ENCODE measurements at places on chromosomes 7 and 10. TPM values are rescaled to one million over a fixed set of nuclear protein-coding genes. Genes with fewer than 3 reads are reported as not detected.

Gene PIK3AP1
- 0.14 TPM for total RNA-seq

Gene PDLIM1
- total RNA-seq, result 62.5 TPM

Gene DDX50
- 46.6 TPM for total RNA-seq

Gene CCL24
- total RNA-seq, result not detected

Gene SPDYE1
- total RNA-seq, result not detected

Gene KCNIP2
- total RNA-seq, result not detected

Gene BMS1
- total RNA-seq, result 24.2 TPM

Gene CAV2
- 247 TPM for total RNA-seq

Gene GALNT17
- total RNA-seq, result not detected

Gene CLDN12
- total RNA-seq, result 18.2 TPM

Gene ZP3
- 1.0 TPM for total RNA-seq

Gene PRPS1L1
- 0.14 TPM for total RNA-seq

Gene CLIP2
- total RNA-seq, result 40.7 TPM

Gene ACTR3C
- 9.5 TPM for total RNA-seq

Gene IL15RA
- total RNA-seq, result 15.7 TPM

Gene SEMA3C
- 4.2 TPM for total RNA-seq

Gene MGAM2
- total RNA-seq, result not detected

Gene OGDHL
- total RNA-seq, result 0.33 TPM

Data from dermis blood vessel endothelial cell (primary cell).